ENCODE measurements at places on chromosomes 12 and 14. TPM values are rescaled to one million over a fixed set of nuclear protein-coding genes. Genes with fewer than 3 reads are reported as not detected.

DNA sequence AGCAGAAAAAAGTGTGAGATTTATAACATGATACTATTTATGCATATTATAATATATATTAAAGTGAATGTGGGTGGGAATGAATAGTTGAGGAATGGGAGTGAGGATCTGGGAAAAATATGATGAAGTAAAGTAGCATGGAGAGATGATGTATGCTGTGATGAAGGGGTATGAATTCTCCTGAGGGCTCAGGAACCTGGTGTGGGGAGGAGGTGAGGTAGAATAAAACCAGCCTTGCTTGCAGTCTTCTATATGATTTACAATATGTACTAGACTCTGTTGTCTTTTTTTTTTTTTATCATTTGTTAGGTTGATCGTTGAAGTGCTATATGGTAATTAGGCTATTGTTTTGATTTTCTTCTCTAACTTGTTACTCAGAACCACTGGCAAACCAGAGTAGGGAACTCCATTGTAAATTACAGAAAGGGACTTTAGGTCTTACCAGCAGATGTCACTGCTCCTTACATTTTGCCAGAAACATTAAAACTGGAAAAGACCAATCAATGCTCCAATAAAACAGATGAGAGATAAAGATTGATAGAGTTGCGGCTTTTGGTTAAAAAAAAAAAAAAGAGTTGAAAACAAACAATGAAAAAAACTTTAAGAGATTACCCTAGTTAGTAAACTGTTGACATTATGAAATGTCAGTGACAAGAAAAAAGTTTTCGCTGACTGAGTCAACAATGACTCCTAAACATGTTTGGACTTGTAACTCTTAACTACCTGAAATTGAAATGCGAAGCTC lies 39.9 kb downstream of the ATL1 start:
- DNase-seq = peak; percentile 49

- no peak for DNase-seq
Measured at GRCh38 chr14:58275527-58276190, 22.7 kb upstream of the ARID4A start.

- no peak for DNase-seq
Measured at GRCh38 chr14:100979780-100980179, 76.3 kb upstream of the RTL1 start.

GRCh38 chr12:121811434-121812319 lies 7.9 kb downstream of the SETD1B start:
- peak; percentile 92 for DNase-seq

DNA sequence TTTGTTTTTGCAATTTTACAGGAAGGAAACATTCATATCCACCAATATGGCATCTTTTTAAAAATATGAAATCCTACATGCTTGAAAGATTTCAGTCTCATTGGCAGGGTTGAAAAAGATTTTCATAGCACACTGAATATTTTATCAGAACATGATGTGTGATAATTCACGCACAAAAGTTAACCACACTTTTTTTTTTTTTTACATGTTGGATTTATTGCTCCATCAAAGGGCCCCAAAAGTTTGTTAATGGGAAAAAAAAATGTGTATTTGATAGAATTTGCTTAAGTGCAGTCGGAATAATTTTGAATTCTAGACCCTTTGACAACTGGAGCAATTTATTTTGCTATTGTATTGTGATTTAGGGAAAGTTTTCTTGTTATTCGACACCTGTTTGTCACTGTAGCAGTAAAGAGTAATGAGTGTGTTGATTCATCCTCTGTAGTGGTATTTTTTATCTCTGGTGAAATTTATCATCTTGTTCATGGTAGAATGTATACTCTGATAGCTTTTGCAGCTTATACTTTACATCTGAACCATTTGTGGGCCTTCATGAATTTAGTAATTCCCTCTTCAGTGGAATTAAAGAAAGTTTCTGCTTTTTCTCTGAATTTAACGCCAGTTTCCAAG lies 1.1 kb downstream of the EML1 start:
- DNase-seq = no peak

DNA sequence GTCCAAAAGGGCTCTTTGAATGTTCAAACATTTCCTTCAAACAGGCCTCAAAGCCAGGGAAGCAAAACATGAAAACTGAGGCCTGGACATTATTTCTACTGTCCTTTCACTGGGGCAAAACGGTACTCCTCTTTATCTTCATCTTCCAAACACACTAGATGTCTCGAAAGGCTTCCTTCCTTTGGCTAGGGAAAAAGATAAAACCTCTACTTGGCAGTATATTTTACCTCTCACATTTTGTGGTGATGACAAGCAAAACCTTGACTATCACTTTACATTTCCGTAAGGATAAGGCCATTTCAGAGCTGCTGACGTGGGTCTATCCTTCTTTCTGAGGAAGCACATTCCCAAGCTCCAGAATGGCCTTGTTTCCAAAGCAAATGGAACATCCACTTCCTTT lies 9.9 kb downstream of the STAB2 start:
- no peak for DNase-seq

DNA sequence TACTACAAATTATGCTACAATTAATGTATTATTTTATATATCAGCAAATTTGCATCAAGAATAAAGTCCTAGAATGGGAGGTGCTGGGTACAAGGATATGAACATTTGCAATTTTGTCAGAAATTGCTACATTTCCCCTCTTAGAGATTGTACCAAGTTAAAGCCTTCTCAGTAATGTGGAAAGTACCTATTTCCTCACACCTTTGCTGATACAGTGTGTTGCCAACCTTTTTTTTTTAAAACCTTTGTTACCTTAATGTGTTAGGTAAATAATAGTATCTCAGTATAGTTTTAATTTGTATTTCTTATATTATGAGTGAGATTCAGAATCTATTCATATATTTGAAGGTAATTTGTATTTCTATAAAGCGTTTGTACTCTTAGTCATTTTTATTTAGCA lies 95.4 kb upstream of the HIF1A start:
- no peak for DNase-seq

- no peak for DNase-seq
Measured at GRCh38 chr14:55448141-55448614, 7.8 kb upstream of the TBPL2 start.

DNA sequence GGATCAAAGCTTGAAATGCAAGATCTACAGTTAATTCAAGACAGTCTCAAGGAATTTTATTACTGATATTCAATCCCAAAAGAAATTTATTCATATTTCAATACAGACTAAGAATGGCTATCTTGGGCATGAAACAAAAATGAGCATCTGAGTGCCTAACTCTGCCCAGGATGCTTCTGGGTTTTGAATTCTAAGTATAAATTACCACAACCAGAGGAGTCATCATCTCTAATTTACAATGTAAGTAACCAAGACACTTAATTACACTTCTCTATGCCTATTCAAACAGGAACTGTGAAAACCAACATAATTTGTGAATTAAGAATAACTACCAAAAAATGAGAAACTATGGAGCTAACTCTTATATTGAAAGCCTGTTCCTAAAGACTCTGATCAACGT lies 14.1 kb downstream of the OSBPL8 start:
- no peak for DNase-seq

DNA sequence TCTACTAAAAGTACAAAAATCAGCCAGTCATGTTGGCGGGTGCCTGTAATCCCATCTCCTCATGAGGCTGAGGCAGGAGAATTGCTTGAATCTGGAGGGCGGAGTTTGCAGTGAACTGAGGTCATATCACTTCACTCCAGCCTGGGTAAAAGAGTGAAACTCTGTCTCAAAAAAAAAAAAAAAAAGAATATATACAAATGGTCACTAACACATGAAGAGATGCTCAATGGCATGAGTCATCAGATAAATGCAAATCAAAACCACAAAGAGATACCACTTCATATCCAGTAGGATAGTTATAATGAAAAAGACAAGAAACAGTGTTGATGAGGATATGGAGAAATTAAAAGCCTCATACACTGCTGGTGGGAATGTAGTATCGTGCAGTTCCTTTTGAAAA lies 33.6 kb upstream of the METAP2 start:
- no peak for DNase-seq

- DNase-seq = no peak
Measured at GRCh38 chr14:39302124-39302810, 68.6 kb downstream of the MIA2 start.

DNA sequence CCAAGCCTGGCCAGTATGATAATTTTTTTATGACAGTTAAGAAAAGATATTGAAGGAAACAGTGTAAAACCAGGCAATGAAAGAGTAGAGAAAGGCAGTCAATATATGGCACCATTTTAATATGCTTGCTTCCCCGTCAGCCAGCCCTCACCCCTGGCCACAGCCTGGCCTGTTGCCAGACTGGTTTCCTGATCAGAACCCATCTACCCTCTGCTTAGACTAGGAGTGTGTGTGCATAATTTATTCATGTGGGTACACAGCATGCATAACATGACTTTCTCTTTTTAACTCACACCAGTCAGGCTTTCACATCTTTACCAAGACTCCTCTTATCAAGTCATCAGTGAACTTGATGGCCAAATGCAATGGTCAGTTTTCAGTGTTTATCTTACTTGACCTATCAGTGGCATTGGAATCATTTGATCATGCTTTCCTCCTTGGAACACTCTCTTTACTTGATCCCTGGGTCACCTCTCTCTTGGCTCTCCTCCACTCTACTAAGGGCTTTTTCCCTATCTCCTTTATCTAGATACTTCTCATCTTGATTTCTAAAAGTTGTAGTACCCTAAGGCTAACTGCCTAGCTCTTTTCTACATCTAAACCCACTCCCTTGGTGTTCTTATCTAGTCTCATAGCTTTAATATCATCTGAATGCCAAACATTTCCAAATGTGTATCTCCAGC lies 10.0 kb upstream of the GPR19 start:
- no peak for DNase-seq

Gene MEG3
- total RNA-seq = 7.3 TPM

Gene RAD51B
- total RNA-seq = 50.5 TPM

Gene NANOG
- total RNA-seq = not detected

Gene PLBD1
- 5.4 TPM for total RNA-seq

Gene RD3L
- not detected for total RNA-seq

Gene KRT71
- total RNA-seq = not detected
